ENCODE measurements at places on chromosomes 12 and 14.

DNA sequence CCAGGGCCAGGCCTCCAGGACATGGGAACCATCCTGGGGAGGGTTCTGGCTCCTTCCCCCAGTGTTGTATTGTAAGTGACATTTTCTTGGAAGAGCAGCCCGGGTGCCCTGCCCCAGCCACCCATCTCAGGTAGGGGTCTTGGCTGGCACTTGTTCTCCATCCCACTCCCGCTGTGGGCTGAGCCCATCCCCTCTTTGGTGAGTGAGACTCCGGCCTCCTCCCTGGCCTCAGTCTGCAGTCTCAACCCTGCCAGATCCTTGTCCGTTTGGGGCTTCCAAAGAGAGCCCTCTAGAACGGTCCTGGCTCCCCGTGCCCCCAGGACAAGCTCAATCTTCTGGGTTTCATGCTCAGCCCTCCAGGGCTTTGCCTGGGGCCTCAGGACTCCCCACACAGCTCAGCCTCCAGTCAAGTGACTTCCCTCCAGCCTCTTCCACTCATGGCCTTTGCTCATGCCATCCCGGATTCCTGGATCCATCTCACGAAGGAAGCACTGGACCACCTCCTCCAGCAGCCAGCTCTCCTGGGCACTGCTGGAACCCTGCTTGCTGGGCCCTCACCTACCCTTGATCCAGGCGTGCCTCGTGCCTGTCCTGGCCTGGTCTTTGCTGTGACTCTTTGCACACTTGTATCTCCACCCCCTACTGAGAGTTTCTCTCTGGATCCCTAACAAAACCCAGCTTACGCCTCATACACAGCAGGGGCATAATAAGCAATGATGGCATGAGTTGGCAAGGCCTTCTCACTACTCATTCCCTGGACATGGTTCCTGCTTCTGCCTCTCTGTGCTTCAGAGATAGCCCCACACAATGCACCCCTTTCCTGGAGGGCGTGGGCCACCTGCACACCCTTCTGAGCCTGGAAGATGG, 297.4 kb upstream of the RTL1 start:
- no peak for DNase-seq

DNA sequence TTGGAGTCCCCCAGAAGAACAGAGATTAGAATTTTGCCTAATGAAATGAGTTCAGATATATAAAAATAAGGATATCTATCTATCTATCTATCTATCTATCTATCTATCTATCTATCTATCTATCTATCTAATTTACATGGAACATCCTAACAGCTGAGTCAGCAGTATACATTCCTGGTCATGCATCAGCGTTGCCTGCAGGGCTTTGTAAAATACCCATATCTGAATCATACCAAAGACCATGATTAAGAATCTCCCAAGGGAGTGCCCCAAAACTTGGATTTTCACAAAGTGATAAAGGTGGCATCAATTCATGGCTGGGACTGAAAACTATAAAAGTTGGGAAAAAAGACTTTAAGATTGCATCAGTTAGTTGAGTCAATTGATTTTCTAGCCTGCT, 32.7 kb upstream of the SYT10 start:
- DNase-seq: no peak

DNA sequence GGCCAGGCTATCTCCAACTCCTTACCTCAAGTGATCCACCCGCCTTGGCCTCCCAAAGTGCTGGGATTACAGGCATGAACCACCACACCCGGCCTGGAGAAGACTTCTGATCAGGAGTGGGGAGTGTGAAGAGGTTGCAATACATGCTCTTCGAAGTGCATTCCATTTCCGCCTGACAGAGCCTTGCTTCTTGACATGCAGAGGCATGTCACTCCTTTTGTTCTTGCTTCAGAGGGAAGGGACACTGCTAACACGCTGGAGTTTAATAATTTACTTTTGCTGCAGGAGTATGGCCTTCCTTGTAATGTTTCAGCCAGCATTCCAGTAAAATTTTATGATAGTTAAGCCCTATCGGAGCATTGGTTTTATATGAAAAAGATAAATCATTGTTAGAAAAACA, 74.9 kb downstream of the SLC25A47 start:
- no peak for DNase-seq

DNA sequence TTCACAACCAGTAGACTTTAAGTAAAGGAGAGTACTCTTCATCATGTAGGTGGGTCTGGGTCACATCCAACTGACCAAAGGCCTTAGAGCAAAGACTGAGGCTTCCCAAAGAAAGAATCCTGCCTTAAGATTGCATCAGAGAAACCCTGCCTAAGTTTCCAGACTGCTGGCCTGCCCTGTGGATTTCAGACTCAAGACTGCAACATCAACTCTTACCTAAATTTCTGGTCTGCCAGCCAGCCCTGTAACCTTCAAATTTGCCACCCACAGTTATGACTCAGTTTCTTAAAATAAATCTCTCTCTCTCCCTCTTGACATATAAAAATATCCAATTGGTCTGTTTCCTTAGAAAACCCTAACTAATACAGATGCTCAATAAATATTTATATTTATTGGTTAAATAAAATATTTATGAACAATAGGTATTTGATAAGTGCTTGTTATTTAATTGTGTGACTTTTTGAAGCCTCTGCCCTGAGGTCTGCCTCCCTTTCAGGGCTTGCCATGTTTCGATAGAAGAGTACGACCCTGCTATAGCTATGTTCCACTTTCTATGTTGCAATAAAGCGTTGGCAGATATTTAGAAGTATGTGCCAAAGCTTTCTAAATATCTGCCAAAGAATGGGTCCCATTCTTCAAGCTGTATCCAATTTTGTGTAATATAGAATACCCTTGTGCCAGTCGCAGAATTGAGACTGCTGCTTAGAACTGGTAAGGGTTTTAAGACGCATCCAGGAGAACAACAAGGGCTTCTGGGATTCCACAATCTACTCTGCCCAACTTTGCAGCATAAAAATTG, 65.7 kb downstream of the TMEM30B start:
- no peak for DNase-seq

- no peak for DNase-seq
Observed at GRCh38 chr12:104220931-104221330, 5.4 kb downstream of the TXNRD1 start.

- DNase-seq: peak; percentile 44
Observed at GRCh38 chr12:9741726-9742125, 8.8 kb upstream of the CLECL1 start.

DNA sequence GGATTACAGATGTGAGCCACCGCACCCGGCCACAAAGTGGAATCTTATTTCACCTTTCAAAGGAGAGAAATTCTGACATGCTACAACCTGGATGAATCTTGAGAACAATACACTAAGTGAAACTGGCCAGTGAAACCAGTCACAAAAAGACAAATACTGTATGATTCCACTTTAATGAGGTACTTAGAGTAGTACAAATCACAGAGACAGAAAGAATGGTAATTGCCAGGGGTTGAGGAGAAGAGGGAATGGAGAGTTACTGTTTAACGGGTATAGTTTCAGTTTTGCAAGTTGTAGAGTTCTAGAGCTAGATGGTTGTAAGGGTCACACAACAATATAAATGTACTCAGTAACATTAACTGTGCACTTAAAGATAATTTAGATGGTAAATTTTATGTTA, 33.4 kb downstream of the ADIPOR2 start:
- no peak for DNase-seq

DNA sequence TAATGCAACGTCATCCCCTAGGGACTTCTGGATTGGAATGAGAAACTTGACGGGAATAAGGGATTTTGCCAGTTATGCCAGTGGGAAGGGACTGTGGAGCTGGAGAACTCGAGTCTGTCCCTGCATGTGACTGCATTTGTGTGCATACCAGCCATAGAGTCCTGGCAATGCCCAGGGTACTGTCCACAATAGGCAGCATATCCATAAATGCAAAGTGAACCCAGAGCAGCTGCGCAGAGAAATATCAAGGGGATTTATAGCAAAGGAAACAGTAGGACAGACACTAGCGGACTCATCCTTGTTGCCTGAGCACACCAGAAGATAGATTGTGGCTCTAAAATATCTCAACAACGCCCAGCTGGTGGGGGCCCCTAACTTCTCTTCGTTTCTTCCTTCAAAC, 247.1 kb upstream of the SRRM4 start:
- no peak for DNase-seq

DNA sequence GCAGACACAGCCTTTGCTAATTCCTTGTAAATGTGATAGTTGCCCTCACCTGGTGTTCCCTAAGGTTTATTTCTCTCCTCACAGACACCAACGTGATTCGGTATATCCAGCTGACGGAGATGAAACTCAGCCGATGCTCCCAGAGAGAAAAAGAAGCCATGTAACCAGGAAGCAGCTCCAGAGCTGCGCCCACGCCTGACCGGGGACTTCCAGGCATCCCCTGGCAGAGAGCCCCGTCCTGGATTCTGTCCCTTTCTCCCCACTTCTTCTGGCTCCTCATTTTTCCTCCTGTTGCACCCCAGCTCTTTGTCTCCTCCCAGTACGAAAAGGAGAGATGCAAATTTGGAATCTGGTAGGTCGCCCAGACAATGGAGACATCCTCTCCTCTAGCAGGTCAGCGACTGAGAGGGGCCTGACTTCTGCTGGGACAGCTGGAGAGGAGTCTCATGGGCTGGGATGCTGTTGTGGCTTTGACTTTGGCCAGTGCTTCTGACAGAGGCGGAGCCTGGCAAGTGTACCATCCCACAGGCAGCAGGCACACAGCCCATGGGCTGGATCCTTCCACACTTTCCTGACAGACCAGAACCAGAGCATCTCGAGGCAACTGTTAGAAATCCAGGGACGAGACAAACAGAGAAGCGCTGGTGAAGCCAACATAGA, 29.4 kb downstream of the TTC9 start:
- no peak for DNase-seq

DNA sequence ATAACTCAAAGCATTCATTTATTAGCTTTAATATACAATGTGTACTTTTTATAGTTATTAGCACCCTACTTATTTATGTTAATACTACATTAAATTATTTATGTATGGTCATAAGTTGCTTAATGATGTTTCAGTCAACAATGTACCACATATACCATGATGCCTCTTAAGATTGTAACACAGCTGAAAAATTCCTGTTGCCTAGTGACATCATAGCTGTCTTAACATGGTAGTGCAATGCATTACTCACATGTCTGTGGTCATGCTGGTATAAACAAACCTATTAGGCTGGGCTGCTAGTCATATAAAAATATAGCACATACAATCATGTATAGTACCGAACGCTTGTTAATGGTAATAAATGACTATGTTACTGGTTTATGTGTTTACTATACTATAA, 120.4 kb downstream of the ANO6 start:
- DNase-seq: no peak

DNA sequence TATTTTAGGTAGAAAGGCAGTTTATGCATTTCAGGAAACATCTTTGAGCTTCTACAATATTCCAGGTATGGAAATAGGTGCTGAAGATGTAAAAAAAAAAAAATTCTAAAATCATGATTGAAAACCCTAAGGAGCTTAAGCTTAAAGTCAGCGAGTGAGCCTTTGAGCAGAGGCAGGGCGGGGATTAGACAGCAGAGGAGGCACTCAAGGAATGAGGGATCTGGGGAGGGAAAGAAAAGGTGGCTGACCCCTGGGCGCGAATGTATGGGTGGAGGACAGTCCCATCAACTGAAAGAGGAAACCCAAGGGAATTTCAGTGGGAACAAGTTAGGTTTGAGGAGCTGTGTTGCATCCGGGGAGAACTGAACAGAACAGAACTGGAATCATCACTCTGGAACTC, 6.4 kb upstream of the PTMS start:
- DNase-seq: no peak

GRCh38 chr12:94815958-94816357, 165.6 kb upstream of the TMCC3 start:
- no peak for DNase-seq

Measured in central memory CD8-positive, alpha-beta T cell (primary cell).